ENCODE measurements at places on chromosomes 2 and 18.

DNA sequence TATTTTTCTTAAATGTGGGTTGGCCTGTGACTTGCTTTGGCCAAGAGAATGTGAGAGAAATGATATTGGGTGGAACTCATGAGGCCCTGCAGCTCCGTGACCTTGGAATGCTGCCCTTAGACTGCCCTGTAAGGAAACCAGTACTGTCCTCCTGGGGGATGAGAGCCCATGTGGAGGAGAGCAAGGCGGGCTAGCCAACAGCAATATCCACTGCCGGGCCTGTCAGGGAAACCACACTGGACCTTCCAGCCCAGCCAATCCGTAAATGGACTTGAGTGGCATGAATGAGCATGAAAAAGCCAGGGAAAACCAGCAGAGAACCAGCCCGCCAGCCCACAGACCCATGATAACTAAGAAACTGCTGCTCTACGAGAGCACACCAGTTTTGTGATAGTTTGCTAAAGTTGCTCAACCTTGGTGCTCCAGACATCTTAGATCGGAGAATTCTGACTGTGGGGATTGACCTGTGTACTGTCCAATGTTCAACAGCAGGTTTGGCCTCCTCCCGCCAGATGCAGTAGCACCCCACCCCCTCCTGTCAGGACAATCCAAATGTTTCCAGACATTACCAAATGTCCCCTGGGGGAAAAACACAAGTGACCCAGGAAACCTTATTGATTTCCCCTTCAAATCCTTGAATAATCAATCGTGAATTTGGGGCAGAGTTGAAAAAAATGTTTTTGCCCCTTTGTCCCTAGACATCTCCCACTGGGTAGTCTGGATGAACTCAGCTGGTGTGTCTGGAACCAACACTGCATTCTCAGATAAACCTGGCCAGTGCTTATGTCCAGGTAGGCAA lies 27.2 kb downstream of the ALPK2 start:
- no peak for DNase-seq

DNA sequence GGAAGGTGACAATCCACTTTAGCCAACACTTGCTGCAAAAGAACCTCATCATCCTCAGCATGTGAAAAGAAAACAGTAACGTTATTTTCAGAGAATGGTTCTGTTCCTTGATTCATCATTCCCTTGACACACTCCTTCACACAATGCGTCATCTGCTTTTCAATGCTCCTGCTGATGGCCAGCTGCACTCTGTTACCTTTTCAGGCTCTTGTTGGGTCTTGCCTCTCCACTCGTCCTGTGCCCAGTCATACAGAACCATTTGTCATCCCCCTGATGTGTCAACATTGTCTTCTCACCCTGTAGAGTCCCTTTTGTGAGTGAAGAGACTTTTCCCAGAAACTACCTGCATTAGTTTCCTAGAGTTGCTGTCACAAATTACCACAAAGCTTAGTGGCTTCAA lies 12.2 kb upstream of the DTNA start:
- no peak for DNase-seq

DNA sequence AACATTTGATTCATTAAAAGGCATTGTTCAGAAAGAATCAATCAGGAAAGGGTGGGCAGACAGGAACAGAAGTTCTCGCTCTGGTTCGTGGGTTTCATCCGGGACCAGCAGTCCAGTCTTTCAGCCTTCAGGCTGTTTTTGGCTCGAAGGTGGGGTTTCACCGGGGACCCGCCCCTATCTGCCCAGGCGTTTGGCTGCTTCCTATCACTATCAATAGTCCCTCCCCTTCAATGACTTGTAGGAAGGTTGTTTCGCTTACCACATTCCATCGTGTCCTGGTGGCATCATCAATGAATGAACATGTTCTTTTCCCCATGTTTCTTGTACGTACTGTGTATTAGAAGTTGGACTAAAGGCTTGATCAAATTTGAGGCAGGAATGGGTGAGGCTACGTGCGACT lies 130.3 kb downstream of the NEDD4L start:
- no peak for DNase-seq

- no peak for DNase-seq
Measured at GRCh38 chr2:237511885-237512405, 24.9 kb downstream of the MLPH start.

DNA sequence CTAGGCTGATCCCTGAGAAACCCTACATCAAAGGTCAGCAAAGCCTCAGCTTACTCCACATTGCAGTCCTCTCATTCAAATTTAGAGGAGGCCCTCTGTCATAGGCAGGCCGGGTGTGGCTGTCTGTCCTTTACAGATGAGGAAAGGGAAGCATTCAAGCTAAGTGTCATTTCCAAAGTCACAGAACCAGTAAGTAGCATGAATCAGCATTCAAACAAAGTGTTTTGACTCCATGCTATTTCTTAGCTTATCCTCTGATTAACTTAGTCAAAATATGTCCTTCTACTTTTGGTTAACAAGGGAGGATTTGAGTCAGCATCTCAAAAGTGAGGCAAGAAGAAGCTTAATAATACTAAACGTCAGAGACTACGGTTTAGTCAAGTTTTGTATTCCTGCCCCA lies 409.0 kb upstream of the POU3F3 start:
- DNase-seq, result no peak

- no peak for DNase-seq
Measured at GRCh38 chr2:161419638-161420190, 3.6 kb downstream of the TBR1 start.

DNA sequence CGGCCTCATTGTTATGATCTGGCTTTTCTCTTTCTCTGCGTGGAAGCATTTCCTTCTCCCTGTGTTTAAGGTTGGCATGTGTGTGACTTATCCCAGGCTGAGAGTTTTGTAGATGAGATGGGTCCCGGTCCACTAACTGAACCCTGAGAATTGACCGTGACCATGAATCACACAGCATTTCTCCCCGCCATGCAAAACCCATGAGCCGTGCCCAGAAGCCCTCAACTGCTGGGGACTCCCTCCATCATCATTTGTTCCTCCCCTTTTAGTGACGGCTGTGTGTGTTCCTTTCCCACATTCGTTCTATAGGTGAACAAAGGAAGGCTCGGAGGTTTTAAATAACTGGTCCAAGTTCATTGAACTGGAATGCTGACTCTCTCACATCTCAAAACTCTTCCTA lies 30.1 kb upstream of the TXNDC2 start:
- DNase-seq, result no peak

DNA sequence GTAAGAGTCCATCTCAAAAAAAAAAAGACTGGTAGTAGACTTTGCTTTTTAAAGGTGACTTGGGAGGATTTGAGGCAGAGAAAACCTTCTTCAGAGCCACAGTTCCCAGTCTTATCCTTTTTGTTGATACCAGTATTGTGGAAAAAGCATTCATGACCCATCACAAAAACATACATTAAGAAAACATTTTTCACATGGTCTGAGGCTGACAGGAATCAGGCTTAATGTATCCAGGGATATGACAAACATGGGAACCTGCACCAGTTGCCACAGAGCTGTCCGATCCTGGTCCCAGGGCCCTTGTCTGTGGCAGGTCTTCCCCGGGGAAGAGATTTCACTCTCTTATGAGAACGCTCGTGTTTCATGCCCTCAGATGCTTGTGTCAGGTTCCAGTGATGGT lies 21.8 kb downstream of the SPTBN1 start:
- DNase-seq, result no peak

GRCh38 chr2:192122946-192123345 lies 71.8 kb downstream of the TMEFF2 start:
- no peak for DNase-seq

DNA sequence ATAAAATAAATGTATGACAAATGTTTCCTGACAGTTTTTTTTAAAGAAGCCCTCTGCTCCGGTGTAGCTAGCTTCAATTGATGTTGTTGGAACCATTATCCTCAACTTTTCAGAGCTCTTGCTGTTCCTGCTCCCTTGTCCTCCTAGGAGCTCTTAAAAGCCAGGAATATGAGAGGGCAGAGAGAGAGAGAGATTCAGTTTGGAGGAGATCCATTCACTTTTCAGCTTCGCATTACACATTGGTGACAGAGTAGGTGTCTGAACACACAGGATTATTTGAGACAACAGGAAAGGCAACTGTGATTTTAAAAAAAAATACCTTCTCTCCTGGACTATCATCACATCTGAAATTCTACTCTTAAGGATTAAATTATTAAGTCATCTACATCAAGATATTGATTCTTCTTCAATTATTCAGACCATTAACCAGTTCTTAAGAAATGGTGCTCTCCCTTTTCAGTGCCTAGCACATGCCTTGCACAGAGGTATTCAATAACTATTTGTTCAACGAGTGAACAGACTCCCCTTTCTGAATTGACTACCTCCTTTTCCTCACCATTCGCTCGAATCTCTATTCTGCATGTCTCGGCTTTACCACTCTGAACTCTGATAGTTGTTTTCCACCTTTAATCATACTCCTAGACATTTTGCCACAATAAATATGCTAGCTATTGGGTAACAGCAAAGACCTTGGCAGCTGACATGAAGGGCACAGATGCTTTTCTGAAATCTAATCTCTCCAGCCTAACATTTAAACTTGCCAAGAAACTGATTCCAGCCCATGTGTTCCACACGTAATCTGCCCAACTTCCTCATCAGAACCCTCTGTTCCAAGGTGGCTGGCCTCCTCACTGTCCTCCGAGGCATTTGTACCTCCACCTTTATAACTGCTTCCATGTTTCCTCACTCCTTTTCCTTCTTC lies 28.6 kb upstream of the SLC35F5 start:
- DNase-seq, result no peak

DNA sequence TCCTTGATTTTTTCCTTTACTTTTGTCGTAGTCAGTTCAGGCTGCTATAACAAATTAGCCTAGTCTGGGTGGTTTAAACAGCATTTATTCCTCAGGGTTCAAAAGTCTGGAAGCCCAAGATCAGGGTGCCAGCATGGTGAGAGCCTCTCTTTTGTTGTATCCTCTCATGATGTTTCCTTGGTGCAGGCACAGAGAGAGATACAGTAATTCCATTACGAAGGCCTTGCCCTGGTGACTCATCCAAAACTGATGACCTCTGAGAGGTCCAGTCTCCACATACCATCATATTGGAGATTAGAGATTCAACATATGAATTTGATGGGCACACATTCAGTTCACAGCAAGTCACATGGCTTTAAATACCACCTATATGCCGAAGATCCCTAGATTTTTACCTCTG lies 253.8 kb downstream of the CYRIA start:
- no peak for DNase-seq

DNA sequence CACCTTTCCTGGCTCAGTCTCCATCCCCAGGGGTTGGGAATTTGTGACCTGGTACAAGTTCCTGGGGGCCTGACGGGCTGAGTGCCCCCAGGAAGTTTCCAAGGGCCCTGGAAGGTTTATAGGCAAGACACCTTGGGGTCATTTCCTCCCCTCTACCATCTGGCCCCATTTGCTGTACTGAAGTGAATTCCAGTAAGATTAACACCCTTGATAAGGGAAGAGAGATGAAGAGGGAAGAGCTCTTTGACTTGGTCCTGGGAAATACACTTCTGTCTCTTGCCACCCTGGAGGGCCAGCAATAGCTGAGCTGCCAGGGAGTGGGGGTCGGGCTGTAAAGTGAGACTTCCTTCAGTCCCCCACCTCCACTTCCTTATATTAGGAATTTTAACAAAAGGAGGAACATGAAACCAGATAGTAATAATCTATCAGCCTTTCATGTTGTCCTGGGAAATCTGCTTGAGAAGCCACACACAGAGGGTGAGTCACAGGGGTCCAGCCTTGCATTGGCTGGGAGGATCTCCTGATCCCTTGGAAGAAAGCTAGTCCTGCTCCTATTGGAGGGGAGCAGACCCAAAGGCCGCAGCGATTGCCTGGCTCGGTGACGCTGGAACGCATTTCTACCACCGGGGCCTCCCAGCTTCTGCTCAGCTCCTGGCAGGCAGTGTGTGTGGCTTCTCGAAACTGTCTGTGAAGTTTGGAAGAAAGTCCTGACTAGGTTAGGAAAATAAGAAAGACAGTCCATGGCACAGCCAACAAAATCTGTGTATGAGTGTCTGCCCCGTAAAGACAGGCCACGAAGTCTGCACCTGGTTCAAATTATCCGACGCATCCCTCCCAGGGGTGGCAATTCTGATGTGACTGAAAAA lies 87.3 kb downstream of the ACAA2 start:
- peak; percentile 61 for DNase-seq

Data from neuronal stem cell (in vitro differentiated cells).